ENCODE measurements at places on chromosomes 16 and 17.

DNA sequence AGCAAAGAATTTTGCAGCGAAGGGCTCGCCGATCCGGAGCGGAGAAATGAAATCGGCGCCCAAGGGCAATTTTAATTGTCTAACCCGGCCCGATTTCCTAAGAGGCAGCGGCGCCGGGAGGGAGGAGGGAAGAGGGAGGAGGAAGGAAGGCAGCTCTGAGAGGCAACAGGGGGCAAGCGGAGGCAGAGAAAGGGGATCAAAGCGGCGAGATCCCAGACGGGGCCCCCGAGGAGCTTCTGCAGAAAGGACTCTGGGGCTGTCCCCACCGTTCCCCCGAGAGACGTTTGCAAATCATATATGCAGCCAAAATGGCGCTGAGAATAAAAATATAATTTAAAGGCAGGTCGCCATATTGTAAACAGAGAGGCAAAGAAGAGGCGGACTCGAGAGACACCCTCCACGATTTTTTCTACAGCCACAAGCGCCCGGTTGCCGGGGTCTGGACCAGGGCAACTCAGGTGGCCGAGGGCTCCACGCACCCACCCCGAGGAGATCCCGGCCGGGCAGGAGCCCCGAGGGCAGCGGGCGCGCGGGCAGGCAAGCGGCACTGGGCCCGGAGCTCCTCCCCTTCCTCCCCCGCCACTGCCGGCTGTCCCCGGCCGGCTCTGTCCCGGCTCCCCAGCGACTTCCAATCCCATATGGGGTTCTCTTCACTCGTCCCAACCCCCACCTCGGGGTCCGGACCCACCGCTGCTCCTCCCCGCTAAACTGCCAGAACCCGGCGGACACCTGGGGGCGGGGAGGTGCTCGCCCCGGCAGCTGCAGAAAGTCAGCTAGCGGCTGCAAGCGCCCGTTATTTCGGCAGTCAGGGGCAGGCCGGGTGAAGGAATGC is 1.9 kb downstream of the PHF12 start:
- DNase-seq = no peak

GRCh38 chr17:6948976-6949375 is 46.9 kb upstream of the ALOX12 start:
- no peak for DNase-seq

- DNase-seq = no peak
Measured at GRCh38 chr17:10149573-10150399, 48.6 kb downstream of the GAS7 start.

DNA sequence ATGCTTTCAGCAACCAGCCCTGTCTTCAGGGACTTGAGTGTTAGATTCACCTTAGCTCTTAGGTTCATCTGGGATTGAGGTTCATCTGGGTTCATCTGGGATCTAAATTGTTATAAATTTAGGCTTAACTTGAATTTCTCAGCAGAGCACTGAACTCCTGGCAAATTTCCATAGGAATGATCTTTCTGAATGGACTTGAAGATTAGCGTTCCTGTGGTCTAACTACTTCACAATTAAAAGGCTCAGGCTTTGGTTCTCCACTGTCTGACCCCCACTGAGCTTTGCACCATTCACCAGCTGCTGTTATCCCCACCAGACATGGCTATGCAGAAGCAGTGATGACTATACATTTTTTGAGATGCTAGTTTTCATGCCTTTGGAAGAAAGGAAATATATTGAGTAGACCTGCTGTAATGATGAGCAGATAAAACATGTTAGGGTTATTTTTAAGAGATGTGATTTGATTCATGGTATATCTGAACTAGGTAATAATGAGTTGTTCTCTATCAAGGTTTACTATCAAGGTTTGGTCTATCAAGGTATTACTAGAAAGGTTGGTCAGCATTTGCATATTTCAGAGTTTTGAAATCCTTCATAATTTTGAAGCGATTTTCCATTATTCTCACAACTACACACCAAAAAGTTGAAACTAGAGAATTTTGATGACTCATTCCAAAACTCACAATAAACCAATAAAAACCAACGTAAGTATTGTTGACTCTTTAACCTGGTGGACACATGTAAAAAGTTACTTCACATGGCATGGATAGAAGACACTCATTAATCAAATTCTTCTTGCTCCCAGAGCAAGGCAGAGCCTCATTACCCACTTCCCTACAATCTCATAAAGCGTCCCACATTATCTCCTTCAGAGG is 71.7 kb downstream of the SNX11 start:
- no peak for DNase-seq

DNA sequence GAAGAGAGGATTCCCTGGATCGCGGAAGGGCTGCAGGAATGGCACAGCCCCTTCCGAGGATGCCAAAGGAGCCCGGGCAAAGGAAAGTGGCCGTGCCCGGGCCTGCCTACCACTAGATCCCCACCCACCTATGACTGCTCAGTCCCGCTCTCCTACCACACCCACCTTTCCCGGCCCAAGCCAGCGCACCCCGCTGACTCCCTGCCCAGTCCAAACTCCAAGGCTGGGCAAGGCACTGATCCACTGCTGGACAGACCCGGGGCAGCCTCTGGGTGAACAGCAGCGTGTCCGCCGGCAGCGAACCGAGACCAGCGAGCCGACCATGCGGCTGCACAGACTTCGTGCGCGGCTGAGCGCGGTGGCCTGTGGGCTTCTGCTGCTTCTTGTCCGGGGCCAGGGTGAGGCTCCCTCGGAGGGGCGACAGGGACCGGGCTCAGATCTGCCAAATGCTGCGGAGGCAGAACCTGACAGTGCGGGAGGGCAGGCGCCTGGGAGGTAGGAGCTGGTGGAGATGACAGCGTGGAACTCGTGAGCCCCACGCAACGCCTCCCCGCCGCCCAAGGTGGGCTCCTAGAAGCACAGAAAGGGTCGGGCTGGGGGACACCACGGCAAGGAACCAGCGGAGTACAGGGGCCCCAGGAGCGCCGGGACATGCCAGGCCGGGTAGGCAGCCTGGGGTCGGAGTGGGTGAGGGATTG is at the start of gene CES2:
Gene CES2 (plus strand): TSS at position 203 of the 698 bp plus-strand sequence. CDS start 120 bp downstream, at position 323.
- DNase-seq = no peak

DNA sequence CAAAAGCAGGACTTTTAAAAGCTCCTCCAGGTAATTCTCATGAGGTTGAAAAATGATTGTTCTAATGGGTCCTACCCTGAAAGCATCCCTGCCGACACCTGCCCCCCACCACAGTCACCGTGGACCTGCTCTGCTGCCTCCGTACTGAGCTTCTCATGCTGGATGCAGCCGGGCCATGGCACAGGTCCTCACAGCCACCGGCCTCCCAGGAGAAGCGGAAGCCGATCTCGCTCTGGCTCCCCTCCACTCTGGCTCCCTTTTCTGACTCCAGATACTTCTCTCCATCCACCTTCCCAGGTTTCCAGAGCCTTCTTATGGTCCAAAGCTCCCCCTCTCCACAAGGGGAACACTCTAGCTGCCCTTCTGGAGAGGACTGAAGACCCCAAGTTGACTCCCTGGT is 10.2 kb downstream of the RPRML start:
- no peak for DNase-seq

- no peak for DNase-seq
Measured at GRCh38 chr17:68870976-68871375, 84.2 kb downstream of the ABCA8 start.

DNA sequence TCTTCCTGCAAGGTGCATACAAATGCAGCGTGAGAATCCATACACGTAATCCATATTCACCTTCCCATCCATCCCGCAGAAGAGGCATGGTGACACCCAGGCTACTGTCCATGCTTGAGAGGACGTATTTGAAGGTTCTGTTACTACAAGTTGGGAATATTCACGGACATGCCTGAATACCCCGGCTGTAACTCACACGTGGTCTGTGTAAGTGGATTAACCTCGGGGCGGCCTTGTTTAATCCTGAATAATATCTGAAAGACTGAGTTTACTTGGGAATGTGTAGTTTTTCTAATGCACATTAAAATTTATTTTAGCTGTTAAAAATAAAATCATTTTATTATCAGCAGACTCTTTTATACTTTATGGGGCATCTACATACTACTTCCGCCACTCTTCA is 13.1 kb downstream of the CPSF4L start:
- no peak for DNase-seq

- DNase-seq = no peak
Measured at GRCh38 chr16:9119795-9120194, 28.4 kb downstream of the HAPSTR1 start.

DNA sequence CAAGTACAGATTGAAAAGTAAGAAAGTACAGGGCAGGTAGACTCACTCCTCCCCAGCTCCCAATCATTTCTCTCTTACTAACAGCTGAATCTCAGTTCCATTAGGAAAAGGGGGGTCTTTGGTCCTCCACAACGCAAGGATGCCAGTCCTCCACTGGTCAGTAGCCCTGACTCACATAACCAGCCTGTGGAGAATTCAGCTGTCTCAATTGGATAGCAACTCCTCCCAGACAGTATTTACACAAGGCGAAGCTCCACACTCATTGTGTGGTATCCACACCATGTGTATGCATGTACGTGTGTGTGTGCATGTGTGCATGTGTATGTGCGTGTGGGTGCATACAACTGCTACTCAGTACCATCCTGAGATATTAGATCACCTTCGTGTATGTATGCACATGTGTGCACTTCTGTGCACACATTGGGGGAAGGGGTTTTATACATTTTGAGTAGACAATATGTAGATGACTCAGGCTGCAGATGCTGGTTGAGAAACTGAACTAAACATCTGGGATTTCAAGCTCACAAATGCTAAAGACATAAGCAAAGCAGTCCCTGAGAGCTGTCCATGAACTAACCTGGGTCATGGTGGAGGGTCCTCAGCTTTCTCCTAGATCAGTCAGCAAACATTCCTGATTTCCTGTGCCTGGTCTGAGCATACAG is 240.1 kb downstream of the SLC39A11 start:
- no peak for DNase-seq

DNA sequence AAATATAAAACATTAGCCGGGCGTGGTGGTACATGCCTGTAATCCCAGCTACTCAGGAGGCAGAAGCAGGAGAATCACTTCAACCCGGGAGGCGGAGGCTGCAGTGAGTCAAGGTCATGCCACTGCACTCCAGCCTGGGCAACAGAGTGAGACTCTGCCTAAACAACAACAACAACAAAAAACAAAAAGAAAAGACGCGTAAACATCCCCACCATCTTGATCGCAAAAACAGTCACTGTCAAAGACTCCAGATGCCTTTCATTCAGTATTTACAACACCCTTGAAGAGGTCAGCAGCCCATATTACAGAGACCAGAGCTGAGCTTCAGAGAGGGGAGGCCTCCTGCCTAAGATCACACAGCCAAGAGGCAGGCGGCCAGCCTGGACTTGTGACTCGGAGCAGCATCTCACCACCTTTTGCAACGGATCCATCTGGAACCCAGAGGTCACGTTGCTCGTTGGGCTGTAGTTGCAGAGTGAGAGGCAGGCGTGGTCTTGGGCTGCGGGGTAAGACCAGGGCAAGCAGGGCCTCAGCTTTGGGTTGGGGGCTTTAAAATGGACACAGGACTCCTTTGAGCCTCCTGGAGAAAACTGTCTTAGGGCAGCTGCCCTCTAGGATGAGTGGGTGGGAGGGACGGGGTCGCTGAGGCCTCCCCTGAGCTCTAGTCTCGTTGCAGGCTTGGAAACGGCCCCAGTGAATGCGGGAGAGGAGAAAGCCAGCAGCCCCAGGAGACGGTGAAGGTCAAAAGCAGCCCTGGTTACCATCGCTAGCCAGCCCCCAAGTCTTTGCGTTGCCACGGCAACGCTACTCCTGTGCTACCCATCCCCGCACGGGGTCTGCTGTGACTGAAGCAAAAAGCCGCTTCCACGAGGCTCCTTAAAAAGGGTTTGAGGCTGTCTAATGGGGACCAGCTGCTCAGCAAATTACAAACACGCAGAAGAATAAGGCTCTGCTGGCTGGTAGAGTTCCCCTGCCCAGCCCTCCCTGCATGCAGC is 26.1 kb downstream of the LGALS3BP start:
- DNase-seq = no peak

GRCh38 chr17:80826346-80826954 is 165.2 kb upstream of the CHMP6 start:
- no peak for DNase-seq

- DNase-seq = no peak
Measured at GRCh38 chr17:31511580-31511979, 120.1 kb downstream of the RAB11FIP4 start.

GRCh38 chr16:80674884-80675283 is 129.5 kb downstream of the CDYL2 start:
- DNase-seq = no peak

GRCh38 chr16:23965137-23965733 is 129.5 kb downstream of the PRKCB start:
- DNase-seq = no peak

DNA sequence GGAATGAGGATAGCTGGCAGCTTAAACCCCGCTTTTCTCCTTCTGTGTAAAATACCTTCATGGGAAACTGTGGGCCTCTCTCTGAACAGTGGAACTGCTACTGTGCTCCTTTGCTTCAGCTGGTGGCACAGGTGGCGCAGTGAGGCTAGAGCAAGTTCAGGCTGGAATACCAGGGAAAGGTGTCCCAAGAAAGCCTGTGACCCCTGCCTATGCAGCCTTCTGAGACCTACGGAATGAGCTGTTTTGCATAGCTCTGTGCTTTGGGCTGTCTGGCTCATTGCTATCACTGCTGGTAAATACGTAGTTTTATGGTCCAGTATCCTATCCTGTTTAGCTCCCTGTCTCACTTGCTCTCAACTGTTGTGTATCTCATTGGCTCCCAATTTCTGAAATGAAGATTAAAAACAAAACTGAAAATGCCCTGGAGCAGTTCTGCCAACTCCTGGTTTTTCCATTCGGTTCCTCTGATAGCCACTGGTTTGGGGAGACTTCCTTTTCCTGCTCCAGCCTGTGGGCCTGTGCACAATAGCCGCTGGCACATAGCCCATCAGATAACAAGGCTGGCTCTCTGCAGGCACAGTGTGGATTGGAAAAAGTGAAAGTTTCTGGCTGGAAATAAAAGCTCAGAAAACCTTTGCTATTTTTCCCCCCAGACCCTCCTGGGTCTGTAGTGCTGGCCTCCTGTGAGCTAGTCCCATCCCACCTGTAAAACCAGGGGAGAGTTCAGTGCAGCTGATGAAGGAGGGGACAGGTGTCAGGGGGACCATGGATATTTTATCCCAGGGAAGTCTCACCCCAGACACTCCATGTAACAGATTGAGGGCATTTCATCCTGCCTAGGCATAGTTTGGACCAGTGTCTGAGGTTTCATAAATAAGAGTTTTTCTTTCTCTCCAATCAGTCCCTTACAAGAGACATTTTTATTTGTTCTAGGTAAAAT is 24.0 kb downstream of the LIMD2 start:
- no peak for DNase-seq

DNA sequence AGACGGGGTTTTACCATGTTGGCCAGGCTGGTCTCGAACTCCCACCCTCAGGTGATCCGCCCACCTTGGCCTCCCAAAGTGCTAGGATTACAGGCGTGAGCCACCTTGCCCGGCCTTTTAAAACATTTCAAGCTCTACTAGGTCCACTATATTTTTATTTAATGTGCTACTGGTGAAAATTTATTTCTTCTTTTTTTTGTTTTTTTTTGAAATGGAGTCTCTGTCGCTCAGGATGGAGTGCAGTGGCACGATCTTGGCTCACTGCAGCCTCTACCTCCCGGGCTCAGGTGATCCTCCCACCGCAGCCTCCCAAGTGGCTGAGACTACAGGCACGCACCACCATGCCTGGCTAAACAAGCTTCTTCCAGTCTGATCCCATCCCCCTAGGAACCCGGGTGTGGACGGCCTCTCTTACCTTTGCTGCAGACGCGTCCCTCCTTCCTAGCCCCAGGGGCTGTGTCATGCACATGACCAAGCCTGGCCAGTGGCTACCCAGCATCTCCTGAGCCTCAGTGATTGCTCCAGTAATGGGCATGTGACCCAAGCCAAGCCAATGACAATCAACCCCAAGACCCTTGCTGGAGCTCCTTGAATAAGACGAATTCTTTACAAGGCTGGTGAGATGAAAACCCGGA is 40.1 kb upstream of the LITAF start:
- no peak for DNase-seq
